Ovary (tissue), 10 donors: ENCODE measurements at places on chromosomes 4 and X.

DNA sequence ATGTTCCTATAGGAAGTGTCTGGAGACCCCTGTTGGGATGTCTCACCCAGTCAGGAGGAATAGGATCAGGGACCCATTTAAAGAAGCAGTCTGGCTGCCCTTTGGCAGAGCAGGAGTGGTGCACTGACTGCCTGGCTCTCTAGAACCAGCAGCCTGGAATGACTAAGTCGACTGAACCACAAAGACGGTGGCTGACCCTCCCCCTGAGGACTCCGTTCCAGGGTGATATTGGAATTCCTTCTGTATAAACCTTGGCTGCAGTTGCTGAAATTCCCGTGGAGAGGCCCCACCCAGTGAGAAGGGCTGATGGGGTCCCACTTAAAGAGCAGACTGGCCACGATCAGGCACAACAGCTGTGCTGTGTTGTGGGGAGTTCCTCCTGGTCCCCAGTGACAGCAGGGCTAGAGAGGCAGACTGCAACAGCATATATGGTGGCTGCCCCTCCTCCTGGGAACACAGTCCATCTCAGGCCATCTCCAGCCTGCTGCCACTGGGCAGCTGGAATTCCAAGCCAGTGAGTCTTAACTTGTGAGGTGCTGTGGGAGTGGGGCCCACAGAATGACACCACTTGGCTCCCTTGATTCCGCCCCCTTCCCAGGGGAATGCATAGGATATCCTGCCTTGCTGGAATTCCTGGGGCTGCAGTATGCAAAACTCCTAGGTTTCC is 41.8 kb upstream of the RLIM start:
- no peak for DNase-seq

DNA sequence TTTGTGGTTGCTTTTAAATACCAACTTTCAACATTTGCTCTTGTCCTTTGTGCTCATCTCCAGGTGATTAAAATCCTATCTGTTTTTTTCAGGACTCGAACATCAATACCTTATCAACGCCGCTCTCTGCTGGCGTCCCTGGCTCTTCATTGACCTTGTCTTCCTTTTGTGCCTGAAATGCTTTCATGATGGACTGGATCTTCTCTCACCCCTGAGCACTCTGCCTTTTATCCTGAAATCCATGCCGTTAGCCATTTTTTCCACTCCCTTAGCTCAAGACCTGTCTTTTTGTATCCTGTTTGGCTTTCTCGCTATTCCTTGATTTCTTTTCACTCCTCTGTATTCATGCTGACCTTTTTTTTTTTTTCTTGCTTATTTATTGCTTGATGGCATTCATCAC is 549.5 kb upstream of the CPEB2 start:
- no peak for DNase-seq

GRCh38 chr4:56438766-56439165 is 2.7 kb downstream of the PAICS start:
- no peak for DNase-seq

DNA sequence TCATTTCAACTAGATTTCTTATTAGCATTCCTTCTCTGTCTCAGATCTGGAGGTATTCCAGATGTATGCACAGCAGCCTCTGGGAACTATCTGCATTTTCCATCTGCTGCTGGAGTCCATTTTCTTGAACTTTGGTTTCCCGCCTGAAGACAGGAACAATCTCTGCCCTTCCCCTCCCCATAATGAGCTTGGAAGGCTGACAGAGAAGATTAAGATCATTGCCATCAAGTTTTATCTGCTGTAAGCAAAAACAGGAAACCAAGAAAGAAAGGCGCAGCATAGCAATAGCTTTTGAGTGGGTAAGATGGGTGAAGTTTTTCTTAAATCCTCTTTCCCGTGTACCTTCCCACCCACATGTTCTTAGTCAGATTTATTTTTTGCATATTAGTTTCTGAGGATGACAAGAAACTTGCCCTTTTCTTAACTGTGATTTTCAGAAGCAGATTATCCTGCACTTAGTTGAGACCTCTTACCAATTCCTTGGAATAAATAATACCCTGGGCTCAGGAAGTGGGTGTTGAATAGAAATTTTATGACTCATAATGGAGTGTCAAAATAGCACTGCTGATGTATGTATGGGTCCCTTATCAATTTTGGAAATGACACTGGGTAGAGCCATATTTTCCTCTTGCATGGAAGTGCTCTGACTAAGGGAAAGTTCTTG is 78.3 kb downstream of the CT47B1 start:
- no peak for DNase-seq

GRCh38 chr4:179352221-179352620 is 1910.0 kb upstream of the AGA start:
- DNase-seq, result no peak

GRCh38 chrX:45697591-45697990 is 496.9 kb upstream of the DIPK2B start:
- DNase-seq, result no peak

DNA sequence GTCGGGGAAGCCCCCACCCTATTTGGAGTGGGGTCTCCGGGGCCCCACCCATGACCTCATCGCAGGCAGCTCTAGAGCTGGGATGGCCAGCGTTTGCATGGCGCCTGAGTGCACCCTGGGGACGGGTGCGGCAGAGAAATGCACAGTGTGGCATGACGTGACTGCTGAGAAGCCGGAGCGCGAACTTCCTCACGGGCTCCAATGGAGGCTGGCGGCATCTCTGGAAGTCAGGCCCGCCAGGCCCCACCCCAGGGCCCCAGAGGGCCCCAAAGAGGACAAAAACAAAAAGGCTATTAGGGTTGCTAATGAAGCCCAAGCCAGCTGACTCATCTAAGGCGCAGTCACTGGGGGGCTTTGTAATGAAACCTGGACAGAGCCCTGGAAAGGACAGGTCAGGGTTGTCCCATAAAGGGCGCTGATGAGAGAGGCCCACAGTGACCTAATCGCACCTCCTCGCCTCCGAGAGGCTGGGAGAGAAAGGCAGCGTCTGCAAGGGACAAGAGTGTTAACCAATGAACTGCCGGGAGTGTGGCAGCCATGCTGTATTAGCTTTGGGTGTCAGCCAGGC is 86.0 kb upstream of the C1QTNF7 start:
- peak; percentile 33 for DNase-seq

DNA sequence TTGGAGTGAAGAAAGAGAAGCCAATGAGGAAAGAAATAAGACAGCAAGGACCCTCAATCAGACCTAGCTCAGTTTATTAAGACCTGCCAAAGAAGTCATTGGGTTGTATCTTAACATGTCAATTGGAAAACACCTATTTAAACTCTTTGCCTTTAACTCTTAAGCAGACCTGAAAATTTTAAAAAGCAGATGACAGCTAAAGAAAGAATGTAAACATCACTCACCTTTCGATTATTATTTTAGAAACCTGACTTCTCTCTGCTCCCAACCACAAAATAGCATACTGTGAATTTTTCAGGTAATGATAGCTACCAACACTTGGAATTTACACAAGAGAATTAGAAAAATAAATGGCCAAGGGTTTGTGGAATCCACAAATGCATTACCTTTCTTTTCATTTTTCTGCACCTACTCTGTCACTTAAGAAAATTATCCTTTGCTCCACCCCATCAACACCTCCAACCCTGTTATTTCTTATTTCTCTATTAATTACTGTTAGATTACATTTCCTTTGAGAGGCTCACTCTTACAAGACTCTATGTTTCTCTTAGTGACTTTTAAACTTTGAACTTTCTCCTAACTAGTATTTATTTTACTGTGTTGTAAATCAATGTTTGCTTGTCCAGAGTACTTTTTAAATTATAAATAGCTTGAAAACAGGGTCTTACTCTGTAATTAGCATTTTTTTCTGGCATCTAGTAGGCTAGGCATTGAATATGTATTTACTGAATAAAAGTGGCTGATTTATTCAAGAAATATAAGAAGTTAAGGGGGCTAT is 765 bp upstream of the SULT1E1 start:
- no peak for DNase-seq

DNA sequence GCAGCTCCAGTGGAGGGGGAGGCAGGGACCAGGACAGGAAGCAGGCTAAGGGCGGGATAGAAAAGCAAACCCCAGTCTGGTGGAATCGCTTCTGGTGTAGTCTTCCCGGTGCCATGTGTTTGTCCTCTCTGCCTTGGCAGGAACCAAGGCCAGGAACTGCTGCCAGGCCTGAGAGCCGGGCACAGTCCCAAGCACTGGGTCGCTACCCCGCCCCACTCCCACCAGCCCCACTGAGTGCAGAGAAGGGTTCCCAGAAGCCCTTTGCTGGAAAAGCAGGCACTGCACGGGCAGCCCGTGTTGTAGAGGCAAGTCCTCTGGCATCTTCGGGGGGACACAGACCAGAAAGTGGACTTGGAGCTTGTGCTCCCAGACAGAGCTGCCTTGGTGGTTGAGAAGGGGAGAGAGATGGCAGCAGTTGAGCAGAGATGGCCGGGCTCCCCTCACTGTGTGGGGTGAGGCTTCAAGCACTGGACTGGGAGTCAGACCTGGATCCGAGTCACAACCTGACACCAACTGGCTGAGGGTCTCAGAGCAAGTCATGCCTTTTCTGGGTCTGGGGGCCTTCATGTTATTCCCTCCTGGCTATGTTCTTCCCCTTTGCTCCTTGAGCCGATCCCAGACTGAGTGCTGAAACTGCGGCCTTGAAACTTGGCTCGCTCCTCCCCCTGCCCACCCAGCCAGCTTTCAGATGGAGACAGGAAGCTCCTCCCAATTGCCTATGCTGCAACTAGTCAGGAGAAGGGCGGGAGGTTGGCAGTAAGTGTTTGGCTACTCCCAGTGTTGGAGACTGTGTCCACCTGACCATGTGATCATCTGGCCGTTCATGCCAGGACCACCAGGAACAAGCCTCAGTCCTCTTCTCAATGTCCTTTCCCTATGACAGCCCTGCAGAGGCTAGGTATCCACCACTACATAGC is 59.7 kb upstream of the MTM1 start:
- peak; percentile 86 for DNase-seq
